ENCODE measurements at places on chromosomes 6 and 20.

DNA sequence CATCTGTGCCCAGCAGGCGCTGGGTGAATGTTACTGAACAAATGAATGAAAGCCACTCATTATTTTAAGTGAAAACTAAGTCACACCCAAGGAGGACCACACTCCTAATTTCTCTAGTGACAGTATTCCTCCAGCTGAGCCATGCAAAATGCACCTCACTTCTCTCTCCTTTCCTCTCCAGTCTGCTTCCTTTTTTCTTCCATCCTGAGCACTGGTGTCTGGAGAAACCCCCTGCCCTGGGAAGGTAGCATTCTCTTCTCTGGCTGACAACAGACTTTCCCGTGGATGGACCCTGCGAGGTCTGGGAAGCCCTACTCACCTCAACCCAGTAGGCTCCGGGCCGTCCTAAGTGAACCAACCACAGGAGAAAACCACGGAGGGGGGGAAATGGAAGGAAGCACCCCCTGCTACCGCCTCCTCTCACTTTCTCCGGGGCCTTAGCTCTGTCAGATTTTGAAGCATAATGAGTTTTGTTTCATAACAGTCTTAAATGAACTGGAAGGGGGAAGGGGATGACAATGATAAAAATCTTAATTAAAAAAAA is 22.6 kb downstream of the TRERF1 start:
- DNase-seq: no peak

- peak; percentile 37 for DNase-seq
These were observed 109.6 kb downstream of the RTN4IP1 start for GRCh38 chr6:106519460-106520394.

DNA sequence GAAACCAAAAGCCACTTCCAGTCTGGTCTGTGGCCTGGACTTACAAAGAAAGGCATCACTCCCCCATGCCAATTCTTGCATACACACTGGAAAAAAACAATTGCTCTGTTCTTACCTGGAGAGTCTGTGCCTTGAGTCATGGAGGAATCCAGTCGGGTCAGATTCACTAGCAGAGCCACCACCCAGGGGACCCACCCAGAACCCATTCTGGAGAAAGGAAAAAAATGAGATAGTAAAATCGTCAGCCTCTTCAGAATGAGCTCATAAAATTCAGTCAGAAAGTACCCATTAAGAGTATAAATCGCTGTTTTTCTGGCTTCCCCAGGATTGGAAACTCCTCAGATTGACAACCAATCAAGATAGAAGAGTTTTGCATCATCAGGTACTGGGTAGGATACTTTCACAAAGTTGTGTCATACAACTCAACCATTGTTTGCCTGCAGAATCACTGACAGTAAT is at the start of gene HLA-DOB:
Gene HLA-DOB, minus strand, starts transcription at position 257 of the 459 bp plus-strand sequence. Its CDS starts 51 bp downstream, at position 206.
- peak; percentile 89 for DNase-seq

DNA sequence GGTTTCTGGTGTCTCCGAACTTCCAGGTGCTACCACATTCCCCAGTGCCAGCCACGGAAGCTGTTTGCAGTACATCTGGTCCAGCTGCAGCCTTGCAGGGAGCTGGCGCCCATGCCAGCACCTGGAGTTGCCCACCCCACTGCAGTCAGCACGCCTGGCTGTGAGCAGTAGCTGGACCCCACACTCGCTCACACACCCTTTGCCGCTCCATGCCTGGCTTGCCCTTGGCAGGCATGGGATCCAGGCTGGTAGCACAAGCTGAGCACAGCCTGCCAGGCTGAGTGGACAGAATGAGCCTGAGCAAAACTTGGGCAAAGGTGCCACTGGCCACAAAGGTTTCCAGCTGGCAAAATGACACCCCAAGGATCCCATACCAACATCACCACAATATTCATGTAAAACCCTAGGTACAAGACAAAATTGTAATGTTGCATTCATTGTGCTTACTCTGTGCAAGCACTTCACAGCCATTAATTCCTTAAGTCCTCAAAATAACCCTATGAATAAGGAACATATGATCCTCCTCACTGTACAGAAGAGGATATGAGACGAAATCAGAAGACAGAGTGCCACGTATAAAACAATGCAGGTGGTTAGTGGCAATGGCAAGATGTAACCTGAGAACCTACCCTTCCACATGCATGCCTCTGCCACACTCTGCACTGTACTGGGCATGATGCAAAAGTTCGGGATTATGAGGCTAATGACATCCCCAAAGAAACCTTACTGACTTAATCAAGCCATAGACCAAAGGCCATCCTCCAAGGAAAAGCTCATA is 18.3 kb downstream of the KIF16B start:
- no peak for DNase-seq

GRCh38 chr6:163438298-163438939 is 23.9 kb downstream of the QKI start:
- no peak for DNase-seq

GRCh38 chr6:87504441-87504840 is 31.7 kb downstream of the SLC35A1 start:
- DNase-seq: no peak
